T-cell (primary cell): ENCODE measurements at places on chromosomes 4 and X.

DNA sequence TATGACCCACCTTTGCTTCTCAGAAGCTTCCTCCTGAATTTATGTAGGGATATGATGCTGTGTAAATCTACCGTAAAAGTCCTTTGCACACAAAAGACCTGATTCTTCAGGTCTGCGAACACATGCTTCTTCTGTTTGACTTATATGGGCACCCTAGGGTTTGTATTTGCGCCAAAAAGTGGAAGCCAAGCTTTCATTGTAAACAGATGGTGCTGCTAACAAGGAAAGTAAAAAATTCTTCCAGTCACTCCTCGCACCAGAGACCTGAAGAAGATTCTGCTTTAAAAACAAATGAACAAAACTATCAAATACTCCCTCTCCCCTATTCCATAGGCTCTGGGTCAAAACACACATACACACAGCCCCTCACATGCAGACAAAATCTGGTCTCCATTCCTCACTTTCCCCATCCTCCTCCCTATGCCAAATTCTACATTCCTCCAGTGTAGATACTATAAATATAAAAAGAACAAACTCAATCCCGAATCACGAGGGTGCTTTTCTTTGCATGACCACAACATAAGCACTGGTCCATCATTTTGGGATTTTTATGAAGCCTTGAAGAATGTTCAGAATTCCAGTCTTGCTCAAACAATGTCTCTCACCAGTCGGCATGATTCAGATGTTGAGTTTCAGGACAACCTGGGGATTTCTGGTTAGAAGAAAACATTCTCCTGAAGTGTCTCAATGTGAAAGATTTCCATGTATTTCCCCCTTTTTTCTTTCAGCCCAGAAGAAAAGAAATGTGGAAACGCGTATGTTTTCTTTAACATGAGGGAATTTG is 125.1 kb downstream of the PALLD start:
- no peak for DNase-seq

DNA sequence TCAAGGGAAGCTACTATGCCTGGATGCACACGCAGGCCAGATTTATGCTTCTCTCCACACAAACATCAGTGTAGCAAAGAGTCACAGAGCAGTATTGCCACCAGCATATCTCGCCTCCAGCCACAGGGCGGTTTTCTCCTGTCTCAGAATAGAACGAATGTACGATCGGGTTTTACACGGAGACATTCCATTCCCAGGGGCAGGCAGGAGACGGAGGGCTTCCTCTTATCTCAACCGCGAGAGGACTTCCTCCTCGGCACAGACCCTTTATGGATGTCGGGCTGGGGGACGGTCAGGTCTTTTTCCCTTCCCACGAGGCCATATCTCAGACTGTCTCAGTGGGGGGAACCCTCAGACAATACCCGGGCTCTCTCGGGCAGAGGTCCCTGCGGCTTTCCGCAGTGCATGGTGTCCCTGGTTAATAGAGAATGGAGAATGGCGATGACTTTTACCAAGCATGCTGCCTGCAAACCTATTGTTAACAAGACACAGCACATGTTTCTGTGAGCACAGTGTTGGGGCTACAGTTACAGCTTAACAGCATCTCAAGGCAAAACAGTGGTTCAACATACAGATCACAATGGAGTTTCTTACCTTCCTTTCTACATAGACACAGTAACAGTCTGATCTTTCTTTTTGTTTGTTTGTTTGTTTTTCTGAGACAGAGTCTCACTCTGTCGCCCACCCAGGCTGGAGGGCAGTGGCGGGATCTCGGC is 24.1 kb downstream of the CSF2RA start:
- no peak for DNase-seq

DNA sequence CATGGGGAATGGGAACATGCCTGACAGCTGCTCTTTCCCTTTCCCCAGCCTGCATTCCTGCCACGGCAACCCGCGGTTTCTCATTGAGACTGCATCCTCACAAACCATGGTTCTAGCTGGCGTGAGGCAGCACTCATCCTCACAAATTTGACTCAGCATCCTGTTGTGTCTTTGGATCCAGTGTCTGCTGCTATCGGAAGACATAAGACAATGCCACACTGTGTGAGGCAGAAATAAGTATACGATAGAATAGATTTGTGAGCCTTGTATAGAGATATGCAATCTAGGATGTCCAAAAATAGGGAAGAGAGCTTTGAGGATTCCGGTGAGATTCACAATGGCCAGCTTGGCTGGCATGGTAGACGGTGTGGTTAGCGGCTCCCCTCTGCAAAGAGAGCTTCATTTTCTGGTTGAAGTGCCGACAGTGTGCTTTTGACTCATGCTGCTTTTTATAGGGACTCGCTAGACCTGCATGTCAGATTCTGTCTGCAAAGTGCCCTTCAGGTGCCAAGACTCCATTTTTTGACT is 161.3 kb upstream of the PSAPL1 start:
- no peak for DNase-seq

GRCh38 chr4:2247128-2248043 is 5.5 kb upstream of the HAUS3 start:
- no peak for DNase-seq

GRCh38 chr4:22986881-22987280 is 294.1 kb downstream of the GBA3 start:
- DNase-seq: no peak

- no peak for DNase-seq
Measured at GRCh38 chr4:88623097-88623496, 30.8 kb downstream of the HERC3 start.
